Stomach (tissue), 19 donors: ENCODE measurements at places on chromosomes 2 and 18.

DNA sequence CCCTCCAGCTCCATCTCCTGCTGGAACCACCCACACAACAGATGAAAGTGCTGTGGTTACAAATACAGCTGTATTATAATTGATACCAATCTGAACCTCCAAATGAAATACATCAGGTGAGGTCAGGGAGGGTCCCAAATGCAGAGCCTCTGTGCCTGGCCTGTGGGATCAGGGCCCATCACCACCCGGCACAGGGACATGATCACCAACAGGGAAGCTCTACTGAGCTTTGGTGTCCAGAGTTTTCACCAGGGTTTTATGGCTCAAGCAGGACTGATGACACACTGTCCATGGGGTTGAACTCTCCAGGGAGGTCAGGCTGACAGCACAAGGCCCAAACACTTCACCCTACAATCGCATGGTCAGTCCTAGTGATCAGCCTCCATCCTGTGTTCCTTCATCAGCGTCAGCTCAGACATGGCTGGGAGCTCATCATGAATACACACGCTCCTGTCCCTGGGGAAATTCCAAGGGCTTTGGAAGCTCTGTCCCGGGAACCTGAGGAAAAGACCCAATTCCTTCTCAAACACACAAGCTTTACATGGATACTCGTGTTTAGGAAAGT lies 3.9 kb upstream of the PXDN start:
- no peak for DNase-seq

DNA sequence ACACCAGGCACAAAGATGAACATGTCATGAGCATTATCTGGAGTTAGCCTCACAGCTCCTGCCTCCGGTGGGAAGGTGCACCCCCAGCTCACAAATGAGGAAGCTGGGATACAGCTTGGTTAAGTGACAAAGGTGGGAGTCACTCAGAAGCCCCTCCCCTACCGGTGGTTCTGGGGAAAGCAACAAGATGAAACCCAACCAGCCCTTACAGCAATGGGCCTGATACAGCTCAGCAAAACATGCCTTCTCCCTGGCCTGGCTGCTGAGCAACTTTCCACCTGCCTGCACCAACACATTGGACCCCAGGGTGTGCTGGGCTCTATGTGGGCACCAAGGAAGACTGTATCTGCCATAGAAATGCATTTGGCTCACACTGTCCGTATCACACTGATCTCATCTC lies 113.2 kb downstream of the GYPC start:
- no peak for DNase-seq

DNA sequence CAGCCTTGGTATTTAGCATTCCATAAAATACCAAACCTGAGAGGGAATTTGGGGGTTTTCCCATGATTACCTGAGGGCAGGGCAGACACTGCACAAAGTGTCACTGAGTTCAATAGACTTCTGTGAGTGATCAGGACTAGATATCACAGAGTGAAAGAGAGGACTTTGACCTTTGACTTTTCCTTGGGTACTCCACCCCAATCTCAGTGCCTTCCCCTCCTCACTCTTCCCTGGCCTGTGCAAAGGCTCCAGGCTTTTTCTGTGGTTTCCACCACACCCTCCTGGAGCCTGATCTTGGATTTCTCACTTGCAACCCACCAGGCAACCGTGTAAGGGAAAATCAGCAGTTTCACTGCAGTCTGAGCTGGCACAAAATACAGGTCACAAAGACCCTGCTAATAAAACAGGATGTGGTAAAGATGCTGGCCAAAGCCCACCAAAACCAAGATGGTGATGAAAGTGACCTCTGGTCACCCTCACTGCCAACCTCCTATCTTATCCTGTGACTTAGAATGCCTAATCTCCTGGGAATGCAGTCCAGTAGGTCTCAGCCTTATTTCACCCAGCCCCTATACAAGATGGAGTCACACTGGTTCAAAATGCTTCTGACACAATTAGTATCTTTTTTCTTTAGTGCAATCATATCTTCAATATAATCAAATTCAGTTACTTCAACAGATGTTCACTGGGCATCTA lies 64.0 kb downstream of the BOD1L2 start:
- no peak for DNase-seq

GRCh38 chr2:149205143-149205542 lies 125.2 kb upstream of the LYPD6 start:
- DNase-seq: no peak

GRCh38 chr2:140234116-140234515 lies 1453.9 kb upstream of the NXPH2 start:
- DNase-seq: no peak
